Choroid plexus epithelial cell (primary cell): ENCODE measurements at places on chromosomes 13 and 19.

- peak; percentile 51 for DNase-seq
Observed at GRCh38 chr13:86563308-86563707, 764.1 kb upstream of the SLITRK6 start.

- DNase-seq = no peak
Observed at GRCh38 chr13:114162533-114162922, 16.5 kb upstream of the CFAP97D2 start.

DNA sequence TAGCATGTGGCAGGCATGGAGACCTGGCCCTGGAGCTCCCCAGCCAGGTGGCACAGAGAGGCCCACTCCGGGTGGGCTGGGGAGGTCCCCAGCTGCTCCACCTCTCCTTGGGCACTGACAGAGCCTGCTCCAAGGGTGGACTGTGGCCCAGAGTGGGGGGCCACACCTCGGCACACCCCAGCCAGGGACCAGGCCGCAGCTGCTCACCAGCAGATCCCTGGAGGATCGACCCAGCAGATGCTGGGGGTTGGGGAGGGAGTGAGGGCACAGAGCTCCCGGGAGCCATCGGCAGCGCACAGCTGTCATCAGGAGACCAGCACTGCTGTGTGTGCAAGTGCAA lies 72.0 kb upstream of the KCTD15 start:
- no peak for DNase-seq

GRCh38 chr13:59318320-59318930 lies 845.3 kb downstream of the DIAPH3 start:
- DNase-seq = peak; percentile 77

DNA sequence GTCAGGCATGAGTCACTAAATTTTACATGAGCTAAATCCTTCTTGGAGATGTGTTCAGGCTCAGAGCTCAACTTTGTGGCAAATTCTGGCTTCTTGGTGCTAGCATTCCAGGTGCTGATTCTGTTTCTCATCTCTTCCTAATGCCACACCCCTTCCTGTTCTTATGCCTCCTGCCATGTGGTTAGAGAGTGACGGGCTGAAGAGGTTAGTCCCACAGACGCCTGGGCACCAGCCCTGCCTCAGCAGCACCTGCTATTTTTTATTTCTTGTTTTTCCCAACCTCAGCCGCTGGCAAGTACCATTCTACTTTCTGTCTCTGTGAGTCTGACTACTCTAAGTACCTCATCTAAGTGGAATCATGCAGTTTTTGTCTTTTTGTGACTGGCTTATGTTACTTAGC lies 329.5 kb downstream of the KCNRG start:
- DNase-seq = no peak

- DNase-seq = no peak
Observed at GRCh38 chr13:78784014-78784750, 125.2 kb upstream of the OBI1 start.

DNA sequence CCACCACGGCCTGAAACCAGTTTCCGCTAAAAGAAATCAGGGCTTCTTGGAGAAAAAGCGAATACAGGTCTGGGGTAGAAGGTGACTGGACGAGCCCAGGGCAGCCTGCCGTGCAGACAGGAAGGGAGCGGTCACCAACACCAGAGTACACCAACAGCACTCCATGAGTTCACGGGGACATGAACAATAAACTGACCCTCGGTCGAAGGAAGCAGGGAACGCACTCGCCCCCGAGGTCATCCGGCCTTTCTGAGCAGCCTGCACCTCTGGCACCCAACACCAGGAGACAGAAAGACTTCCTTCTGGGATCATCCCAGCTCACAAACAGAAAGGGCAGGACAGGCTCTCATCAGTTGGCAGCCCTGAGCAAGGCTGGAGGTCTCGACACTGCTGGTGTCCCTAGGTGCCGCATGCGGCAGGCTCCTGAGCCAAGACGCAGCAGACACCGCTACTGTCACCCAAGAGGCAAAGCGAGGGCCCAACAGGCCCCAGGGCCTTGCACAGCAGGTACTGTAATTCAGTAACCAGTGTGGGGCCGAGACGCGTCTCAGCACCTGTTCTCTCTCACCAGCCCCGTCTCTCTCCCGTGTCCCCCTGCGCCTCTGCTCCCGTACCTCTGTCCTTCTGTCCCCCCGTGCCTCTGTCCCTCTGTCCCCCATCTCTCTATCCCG lies 18.0 kb downstream of the DCUN1D2 start:
- DNase-seq = no peak
